ENCODE measurements at places on chromosomes 4 and X. TPM values are rescaled to one million over a fixed set of nuclear protein-coding genes. Genes with fewer than 3 reads are reported as not detected.

Gene BDH2
- total RNA-seq = 65.2 TPM

Gene NUP62CL
- total RNA-seq = 0.64 TPM

Gene POU3F4
- total RNA-seq = not detected

Gene XKRX
- 0.33 TPM for total RNA-seq

Gene PRAF2
- 6.6 TPM for total RNA-seq

Gene HTRA3
- total RNA-seq = 8.5 TPM

Gene MAP7D2
- total RNA-seq = 2.2 TPM

Gene ATP1B4
- total RNA-seq = not detected

Gene SOX3
- total RNA-seq = not detected

Gene TAB3
- total RNA-seq = 20.6 TPM

GRCh38 chr4:56261027-56261426 lies 126.3 kb downstream of the AASDH start:
- no peaks in the 10 kb centered on the region for H3K4me1 ChIP-seq
- H3K4me3 ChIP-seq = no peak overlapping the region
- DNase-seq = no peak
- H3K36me3 ChIP-seq = no peaks in the 10 kb centered on the region
- no peak overlapping the region for H3K27ac ChIP-seq

- no peaks in the 10 kb centered on the region for H3K27me3 ChIP-seq
- H3K36me3 ChIP-seq = no peaks in the 10 kb centered on the region
- H3K4me3 ChIP-seq = no peak overlapping the region
- no peaks in the 10 kb centered on the region for H3K4me1 ChIP-seq
Observed at GRCh38 chr4:31351695-31352094, 631.5 kb downstream of the PCDH7 start.

DNA sequence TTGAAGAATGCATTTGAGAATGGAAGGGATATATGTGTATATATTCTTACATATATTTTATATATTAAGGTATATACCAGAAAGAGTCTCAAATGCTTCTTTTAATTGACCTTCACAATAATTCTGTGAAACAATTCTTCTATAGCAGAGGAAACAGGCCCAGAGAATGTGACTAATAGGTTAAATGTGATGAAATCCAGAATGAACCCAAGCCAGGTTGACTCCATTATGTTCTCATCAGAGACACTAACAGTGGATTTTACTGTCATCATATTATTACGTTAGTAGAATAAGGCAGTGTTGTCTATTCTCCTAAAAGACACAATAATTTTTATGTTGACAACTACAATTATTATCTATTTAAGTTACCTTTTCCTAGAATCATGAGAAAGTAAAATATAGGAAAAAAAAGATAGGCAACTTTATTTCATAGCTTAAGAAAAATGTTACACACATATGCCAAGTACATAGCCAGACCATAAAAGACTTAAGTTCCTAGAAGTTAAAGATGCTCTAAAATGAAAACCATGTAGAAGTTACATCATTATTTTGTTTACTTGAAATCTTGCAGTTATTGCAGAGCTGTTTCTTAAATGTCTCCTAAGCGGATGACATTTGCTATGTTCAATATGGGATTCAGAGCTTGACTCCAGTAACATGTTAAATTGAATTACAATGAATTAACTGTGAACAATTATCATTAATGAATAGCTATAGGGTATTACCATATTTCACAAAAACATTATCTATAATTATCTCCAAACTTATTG lies 56.2 kb upstream of the ANKRD50 start:
- no peaks in the 10 kb centered on the region for H3K27me3 ChIP-seq
- H3K27ac ChIP-seq = no peak overlapping the region
- H3K4me1 ChIP-seq = no peaks in the 10 kb centered on the region
- H3K4me3 ChIP-seq = no peak overlapping the region

GRCh38 chr4:15894921-15895916 lies 43.3 kb downstream of the FGFBP1 start:
- no peaks in the 10 kb centered on the region for H3K4me1 ChIP-seq
- H3K27ac ChIP-seq = no peak overlapping the region
- H3K27me3 ChIP-seq = no peaks in the 10 kb centered on the region
- no peak overlapping the region for H3K4me3 ChIP-seq

DNA sequence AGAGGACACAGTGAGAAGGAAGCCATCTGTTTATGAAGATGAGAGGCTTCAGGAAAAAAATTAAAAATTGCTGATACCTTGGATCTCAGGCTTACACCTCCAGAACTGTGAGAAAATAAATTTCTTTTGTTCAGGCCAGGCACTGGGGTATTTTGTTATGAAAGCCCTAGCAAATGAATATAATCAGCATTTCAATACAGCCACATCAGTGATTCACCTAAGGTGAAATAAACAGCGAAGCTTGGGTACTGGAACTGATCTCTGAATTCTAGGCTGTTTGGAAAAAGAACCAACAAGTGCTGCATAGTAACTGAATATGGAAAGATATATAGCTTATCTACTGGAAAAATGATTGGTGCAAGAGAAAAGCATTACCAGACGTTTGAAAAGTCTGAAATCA lies 88.5 kb downstream of the PDS5A start:
- H3K27me3 ChIP-seq = no peaks in the 10 kb centered on the region
- H3K27ac ChIP-seq = no peak overlapping the region
- no peak for DNase-seq
- H3K36me3 ChIP-seq = no peaks in the 10 kb centered on the region

DNA sequence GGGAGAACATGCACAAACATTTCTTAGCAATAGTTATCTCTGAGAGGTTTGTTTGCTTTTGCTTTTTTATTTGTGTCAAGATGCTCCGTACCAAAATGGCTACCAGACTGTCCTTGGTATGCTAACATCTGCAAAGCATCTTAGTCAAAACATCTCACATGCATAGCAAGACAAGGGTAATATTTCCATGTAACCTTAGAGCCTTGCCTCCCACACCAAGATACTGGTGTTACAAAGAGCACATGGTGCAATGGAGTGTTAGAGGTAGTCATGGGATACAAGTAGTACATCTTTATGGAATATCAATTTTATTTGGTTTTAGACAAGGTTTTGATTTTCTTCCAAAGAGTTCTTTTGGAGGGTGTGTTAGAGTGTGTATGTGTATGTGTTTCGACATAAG lies 109.7 kb downstream of the NR3C2 start:
- no peaks in the 10 kb centered on the region for H3K36me3 ChIP-seq
- H3K4me1 ChIP-seq = no peaks in the 10 kb centered on the region
- no peak overlapping the region for H3K4me3 ChIP-seq

DNA sequence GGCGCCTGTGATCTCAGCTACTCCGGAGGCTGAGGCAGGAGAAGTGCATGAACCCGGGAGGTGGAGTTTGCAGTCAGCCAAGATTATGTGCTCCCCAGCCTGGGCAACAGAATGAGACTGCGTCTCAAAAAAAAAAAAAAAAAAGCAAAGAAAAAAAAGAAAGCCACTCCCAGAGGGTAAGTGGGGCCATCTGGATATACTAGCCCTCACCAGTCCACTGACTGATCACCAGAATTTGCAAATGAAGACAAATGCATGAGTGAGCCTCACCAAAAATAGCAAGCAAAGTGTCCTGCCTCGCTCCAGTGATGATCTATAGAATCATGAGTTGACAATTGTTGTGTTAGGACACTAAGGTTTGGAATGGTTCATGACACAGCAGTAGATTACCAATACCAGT lies 47.6 kb downstream of the ZFP42 start:
- no peaks in the 10 kb centered on the region for H3K27me3 ChIP-seq
- DNase-seq = no peak
- no peaks in the 10 kb centered on the region for H3K4me1 ChIP-seq

DNA sequence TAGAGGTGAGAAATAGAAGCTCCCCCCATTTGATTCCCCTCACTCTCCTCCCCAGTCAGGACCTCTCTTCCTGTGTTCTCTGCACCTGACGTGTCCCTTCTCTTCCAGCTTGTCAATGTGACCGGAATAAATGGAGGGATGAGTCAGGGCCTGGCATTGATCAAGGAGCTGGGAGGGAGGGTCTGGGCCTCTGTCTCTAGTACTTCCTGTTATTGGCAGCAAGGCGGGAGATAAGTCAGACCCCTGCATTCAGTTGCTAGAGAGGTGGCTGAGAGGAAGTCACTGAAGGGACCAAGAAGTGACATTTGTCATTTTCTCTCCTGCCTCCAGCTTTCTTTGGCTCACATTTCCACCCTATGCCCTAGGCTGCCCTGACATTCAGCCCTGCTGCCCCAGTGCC lies 35.1 kb upstream of the ZNF41 start:
- H3K36me3 ChIP-seq = no peaks in the 10 kb centered on the region
- no peak overlapping the region for H3K4me3 ChIP-seq
- no peak overlapping the region for H3K27ac ChIP-seq
- DNase-seq = no peak
- no peaks in the 10 kb centered on the region for H3K4me1 ChIP-seq
- H3K27me3 ChIP-seq = peaks cover 20% of the 10 kb centered on the region

DNA sequence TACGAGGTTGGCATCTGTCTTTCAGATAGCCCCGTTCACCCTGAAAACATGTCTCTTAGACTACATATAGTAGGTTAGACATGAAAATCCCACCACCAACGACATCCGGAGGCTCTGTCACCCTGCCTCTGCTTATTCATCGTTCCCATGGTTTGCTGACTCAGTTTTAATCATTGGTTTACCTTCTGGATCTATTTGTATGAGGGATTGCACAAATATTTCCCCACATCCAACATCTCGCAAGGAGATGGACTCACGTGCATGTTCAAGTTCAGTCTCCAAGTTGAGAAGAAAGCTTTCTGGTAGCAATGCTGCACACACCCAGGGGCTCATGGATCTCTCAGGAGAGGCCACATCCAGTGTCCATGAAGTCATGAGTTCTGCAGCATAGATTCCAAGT lies 10.8 kb downstream of the CETN2 start:
- peaks cover 43% of the 10 kb centered on the region for H3K27me3 ChIP-seq
- H3K36me3 ChIP-seq = no peaks in the 10 kb centered on the region
- no peak for DNase-seq
- no peaks in the 10 kb centered on the region for H3K4me1 ChIP-seq
- no peak overlapping the region for H3K4me3 ChIP-seq
- no peak overlapping the region for H3K27ac ChIP-seq

DNA sequence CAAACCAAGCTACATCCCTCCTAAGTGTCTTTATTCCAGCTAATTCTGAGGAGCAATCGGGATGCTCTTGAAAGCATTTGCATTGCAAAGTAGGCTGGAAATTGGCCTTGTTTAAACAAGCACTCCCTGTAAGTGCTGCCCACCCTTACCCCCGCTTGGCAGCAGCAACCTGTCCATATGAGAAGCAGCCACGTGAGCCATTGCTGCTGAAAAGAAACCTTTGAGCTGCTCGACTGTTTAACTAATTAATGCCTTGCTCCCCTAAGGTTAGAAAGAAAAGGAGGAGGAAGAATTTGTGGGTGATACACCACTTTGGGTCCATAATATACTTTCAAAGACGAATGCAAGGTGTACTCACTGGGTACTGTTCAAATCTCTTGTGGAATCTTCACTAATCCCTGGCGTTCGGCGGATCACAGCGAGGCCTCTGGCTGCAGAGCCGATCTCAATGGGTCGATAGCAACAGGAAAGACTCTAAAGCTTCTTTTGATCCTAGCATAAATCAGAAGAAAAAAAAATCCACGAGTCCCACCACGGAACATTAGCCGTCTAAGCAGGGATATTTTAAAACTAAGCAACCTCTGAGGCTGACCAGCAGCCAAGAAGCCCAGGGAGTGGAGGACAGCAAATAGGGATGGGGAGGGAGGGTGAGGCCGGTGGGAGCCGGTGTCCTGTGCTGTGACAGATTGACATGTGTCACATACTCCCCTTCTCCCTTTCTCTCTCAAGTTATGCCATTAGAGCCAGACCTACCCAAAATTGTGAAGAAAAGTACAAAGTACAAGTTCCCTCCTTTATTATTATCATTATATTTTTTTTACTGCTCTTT lies 37.2 kb upstream of the MGST2 start:
- H3K4me1 ChIP-seq = no peaks in the 10 kb centered on the region
- DNase-seq = no peak
- H3K27me3 ChIP-seq = no peaks in the 10 kb centered on the region
- H3K4me3 ChIP-seq = no peak overlapping the region

DNA sequence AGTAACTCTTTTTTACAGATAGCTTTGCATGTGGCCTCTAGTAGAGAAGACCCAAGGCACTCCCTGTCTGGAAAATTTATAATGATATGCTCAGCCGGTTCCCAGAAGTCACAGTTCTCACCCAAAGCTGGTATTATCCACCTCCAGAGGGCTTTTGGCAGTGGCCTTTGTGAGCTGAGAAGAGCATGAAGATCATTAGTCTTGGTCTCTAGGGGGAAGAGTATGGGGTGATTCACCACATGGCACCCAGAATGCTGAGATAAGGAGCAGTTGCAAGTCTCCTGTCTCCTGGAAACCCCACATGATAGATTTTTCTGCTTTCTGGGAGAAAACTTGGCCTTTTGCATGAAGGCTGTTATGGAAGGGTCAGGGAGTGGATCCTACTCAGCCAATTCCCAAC lies 75.4 kb upstream of the PRPS1 start:
- H3K27me3 ChIP-seq = no peaks in the 10 kb centered on the region
- H3K4me3 ChIP-seq = no peak overlapping the region
- no peaks in the 10 kb centered on the region for H3K4me1 ChIP-seq
- no peak overlapping the region for H3K27ac ChIP-seq

DNA sequence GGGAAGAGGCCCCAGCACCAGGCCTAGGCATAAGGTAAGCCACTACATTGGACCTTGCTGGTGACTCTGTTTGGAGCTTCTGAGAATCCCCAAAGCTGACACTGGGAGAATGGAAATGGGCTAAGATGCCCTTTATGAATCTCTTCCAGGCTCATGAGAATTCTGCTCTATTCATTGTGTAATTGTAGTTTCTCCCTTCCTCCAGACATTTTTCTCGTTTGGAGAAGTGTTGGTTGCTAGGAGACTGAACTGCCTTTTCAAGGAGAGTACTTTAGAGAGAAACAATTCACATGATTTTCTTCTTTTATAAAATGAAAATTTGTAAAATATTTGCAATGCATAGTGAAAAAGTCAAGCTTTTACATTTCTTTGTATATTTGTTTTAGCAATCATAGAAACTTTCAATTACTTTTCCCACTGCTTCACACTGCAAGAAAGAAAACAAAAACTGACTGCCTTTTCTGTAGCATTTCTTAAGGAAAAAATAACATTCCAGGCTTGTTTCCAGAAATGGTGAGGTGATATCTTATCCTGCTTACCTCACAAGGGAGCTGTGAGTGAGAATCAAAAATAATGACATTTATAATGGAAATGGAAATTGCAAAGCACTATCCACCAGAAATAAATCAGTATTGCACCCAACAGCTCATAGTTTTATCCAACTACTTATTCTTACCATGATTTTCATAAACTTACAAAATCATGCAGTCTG lies 24.9 kb upstream of the DCHS2 start:
- no peaks in the 10 kb centered on the region for H3K27me3 ChIP-seq
- H3K4me1 ChIP-seq = no peaks in the 10 kb centered on the region
- no peak overlapping the region for H3K27ac ChIP-seq

GRCh38 chr4:154506253-154506652 lies 14.7 kb upstream of the DCHS2 start:
- H3K27ac ChIP-seq = peak overlapping the region; percentile 32
- no peaks in the 10 kb centered on the region for H3K4me1 ChIP-seq
- H3K36me3 ChIP-seq = no peaks in the 10 kb centered on the region
- no peak overlapping the region for H3K4me3 ChIP-seq
- DNase-seq = no peak

DNA sequence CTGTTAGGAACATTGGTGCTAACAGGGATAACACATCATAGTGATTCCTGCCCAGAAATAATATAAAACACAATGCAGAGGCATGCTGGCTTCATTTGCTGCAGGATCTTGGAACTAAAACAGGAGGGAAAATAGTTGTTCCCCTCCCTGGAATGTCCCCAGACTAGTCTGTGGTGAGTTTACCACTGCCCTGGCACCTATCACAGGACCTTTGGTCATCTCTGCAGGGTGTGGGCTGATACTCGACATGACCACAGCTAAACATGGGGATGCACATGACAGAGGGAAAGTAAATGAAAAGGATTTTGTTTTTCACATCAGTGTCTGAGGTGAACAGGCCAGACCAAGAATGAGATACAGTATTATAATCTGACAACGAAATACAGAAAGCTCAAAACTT lies 160.2 kb upstream of the DKK2 start:
- DNase-seq = no peak
- H3K4me1 ChIP-seq = no peaks in the 10 kb centered on the region
- no peaks in the 10 kb centered on the region for H3K36me3 ChIP-seq
- no peak overlapping the region for H3K27ac ChIP-seq
